ENCODE measurements at places on chromosomes 4 and X.

DNA sequence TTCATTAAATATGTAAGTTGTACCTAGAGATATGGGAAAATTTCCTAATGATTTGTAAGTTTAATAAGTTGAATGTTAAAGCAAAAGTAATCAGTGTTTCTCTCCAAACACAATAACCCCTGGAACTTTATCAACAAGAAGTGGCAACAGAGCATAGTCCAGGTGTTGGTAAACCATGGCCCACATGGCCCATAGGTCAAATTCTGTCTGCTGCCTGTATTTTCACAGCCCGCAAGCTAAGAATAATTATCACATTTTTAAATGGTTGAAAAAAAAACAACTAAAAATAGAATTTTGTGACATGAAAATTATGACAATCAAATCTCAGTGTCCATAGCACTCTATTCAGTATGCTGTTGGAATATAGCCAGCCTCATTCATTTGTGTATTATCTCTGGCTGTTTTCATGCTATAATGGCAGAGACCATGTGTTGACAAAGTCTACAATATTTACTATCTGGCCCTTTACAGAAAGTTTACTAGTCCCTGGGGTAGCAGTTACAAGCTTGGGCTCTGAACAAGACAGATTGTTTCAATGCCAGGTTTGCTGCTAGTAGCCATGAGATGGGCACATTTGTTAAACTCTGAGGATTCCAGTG is 395.8 kb downstream of the GASK1B start:
- no peak for DNase-seq

DNA sequence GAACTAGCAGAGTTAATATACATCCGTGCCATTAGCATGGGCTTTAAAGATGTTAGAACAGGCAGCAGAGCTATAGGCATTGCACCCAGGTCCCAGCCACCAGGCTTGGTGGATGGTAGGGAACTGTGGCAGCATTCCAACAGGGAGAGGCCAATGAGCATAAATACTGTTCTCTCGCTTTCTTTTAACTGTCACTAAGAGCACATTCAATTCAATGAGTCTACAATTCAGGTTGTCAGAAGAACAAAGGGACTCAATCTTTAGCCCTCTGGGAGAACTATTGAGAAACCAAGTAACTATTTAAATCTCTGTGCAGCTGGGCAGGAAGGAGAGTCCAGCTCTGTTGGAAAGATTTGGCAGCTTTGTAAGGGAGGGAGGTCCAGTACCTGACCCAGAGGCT is 165.6 kb downstream of the CHIC1 start:
- DNase-seq: no peak

GRCh38 chr4:184574861-184575260 is 74.4 kb downstream of the CASP3 start:
- no peak for DNase-seq

DNA sequence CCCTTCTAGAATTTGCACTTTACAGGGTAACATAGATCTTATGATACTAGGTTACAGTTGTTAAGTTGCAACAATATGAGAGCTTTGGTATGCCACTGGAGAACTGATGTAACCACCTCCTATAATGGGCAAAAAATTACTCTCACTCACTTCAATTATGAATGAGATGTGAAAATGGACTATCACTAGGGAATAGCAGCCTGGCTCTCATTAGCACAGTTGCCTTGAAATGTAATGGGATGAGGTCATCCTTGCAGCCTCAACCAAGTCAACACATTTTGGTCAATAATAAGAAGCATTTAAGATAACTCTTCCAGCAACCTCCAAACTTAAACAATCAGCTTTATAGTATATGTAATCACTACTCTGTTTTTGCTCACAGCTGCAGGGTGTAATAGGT is 69.4 kb downstream of the TBC1D9 start:
- no peak for DNase-seq

- DNase-seq: peak; percentile 50
Measured at GRCh38 chr4:242121-242848, 63.0 kb downstream of the ZNF732 start.

DNA sequence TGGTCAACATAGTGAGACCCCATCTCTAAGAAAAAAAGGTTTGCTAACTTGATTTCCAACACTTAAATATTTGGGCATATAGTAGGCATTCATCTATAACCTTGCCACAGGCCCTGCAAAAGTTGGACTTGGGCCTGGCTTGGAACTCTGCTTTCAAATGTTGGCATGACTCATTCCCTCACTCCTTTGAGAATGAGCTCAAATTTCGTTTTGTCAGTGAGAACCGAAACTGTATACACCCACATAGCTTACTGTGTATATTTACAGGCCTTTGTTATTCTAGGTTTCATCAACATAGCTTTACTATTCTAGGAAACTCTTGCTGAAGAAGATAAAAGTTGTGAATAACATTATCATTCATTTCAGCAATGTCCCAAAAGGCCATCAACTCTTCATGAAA is 88.7 kb upstream of the ELOVL6 start:
- no peak for DNase-seq

- no peak for DNase-seq
Measured at GRCh38 chrX:86039625-86040568, 7.5 kb downstream of the CHM start.

DNA sequence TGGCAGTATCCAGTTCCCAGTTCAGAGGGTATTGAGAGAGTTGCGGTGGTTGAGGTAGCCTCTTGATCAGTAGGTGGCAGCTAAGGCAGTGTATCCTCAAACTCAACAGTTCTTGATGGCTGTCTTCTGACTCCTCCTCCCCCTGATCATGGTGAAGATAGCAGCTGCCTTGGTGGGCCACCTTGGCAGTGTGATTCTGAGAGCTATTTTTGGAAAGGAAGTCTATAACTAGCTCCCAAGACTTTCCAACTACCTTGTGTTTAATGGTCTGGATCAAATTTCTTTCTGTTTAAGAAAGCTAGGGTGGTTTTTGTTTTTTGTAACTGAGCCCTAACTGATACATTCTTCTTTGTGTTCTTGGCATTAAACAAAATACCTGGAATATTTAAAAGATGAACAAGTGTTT is 10.5 kb upstream of the TBC1D19 start:
- DNase-seq: no peak

DNA sequence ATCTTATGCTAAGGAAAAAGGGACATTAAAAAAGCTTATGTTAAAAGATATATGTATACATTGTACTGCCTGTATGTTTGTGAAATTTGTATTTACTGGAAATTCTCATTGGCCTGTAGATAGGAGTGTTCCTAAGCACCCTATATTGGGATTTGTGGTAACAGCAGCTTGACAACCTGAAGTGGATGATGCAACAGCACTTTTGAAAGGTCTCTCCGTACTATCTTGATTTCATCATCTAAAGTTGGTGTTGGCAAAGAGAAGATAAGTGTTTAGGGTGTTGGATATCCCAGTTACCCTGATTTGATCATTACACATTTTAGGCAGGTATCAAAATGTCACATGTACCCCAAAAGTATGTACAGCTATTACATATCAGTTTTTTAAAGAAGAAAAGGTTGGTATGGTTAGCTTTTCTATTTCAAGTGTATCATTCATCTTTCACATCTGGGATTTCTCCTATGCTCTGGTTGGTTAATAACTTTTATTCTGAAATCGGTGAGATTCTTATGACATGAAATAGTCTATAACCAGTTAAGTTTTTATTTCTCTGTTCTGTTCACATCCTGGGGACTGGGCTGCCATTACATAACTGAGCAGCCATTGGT is 10.3 kb downstream of the HADH start:
- no peak for DNase-seq

GRCh38 chrX:97400492-97400891 is 516.8 kb downstream of the RPA4 start:
- no peak for DNase-seq

DNA sequence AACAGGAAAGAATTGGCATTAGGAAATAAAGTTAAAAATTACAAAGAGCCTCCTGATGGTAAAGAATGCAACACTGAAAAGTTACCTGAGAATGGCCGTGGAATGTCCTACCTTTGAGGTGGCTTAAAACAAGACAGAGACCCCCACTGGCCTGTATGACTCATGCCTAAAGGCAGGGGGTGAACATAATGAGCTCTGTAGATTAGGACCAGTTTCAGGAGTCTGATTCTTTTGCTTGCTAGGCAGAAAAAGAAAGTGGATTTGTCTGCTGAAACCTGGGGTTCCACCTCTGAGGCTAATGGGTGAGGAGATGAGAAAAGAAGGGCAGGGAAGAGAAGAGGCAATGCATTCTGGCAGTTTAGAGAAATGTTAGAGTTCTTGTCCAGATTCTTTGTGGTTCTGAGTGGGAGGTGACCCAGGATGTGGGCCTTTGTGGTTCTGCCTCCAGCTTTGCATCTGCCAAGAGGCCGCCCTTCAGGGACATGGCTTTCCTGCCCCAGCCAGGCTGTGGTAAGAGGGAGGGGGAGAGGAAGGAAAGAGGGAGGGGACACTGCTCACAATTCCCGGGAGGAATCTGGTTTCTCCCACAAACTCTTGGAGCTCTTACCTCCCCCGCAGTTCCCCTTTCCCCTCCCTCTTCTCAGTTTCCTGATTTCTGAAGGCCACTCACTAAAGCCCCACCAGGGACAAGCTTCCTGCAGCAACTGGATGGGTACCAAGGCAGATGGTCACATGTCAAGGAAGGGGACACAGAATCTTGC is 109.6 kb downstream of the EFNB1 start:
- DNase-seq: no peak

- DNase-seq: no peak
Measured at GRCh38 chrX:19563327-19563726, 48.0 kb upstream of the MAP3K15 start.

- DNase-seq: no peak
Measured at GRCh38 chr4:145736241-145736831, 56.4 kb downstream of the C4orf51 start.

- no peak for DNase-seq
Measured at GRCh38 chrX:72123471-72124185, 8.1 kb downstream of the RTL5 start.

- no peak for DNase-seq
Measured at GRCh38 chrX:152992115-152992514, 1.8 kb downstream of the PNMA5 start.

- DNase-seq: no peak
Measured at GRCh38 chrX:7316887-7317286, 168.9 kb upstream of the PUDP start.

DNA sequence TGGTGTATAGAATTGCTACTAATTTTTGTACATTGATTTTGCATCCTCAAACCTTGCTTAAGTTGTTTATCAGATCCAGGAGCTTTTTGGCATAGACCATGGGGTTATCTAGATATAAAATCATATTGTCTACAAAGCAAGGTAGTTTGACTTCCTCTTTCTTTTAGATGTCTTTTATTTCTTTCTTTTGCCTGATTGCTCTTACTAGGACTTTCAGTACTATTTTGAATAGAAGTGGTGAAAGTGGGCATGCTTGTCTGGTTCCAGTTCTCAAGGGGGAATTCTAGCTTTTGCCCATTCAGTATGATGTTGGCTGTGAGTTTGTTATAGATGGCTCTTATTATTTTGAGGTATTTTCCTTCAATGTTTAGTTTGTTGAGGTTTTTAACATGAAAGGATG is 187.9 kb upstream of the LCORL start:
- no peak for DNase-seq

GRCh38 chr4:72418458-72418857 is 150.6 kb downstream of the ADAMTS3 start:
- DNase-seq: no peak

DNA sequence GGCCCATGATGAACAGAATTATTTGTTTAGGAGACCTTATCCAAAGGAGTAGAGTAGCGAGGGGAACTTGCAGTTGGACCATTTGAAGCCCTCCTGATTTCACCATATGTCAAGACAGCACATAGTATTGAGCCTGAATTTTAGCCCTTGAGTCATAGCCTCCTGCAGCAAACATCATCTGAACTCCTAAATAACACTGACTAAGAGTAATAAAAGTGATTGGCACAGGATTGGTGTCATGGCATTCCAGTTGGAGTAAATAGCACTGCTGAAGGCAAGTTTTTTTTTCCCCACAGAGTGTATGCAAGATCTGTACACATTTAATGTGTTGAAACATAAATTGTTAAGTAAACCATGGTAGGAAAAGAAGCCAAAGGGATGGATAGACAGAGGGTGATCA is 89.0 kb downstream of the COMMD8 start:
- no peak for DNase-seq

DNA sequence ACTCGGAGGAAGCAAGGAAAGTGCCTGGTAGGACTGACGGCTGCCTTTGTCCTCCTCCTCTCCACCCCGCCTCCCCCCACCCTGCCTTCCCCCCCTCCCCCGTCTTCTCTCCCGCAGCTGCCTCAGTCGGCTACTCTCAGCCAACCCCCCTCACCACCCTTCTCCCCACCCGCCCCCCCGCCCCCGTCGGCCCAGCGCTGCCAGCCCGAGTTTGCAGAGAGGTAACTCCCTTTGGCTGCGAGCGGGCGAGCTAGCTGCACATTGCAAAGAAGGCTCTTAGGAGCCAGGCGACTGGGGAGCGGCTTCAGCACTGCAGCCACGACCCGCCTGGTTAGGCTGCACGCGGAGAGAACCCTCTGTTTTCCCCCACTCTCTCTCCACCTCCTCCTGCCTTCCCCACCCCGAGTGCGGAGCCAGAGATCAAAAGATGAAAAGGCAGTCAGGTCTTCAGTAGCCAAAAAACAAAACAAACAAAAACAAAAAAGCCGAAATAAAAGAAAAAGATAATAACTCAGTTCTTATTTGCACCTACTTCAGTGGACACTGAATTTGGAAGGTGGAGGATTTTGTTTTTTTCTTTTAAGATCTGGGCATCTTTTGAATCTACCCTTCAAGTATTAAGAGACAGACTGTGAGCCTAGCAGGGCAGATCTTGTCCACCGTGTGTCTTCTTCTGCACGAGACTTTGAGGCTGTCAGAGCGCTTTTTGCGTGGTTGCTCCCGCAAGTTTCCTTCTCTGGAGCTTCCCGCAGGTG is 637 bp downstream of the AR start:
- DNase-seq: no peak

GRCh38 chrX:18873189-18873791 is 110.6 kb downstream of the PHKA2 start:
- no peak for DNase-seq

GRCh38 chrX:100931218-100931924 is 2.7 kb upstream of the XKRX start:
- no peak for DNase-seq

DNA sequence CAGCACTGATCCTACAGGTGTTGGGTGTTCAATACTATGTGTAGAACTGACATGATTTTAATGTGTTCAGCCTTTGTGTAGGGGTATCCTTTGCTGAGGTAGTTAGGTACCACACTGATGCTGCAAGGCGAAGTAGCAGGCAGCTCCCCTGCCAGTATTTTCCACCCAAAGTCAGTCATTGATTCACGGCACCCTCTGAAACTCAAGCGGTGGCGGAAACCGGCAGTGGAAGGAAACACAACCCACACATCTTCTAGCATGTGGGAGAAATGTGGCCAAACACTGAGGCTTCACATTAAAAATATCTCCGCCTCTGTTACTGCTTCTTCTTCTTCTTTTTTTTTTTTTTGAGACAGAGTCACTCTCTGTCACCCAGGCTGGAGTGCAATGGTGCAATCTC is 126.3 kb downstream of the AASDH start:
- DNase-seq: no peak
